ENCODE measurements at places on chromosomes 2 and 18.
A peak's percentile ranks its signal among the peaks of the same experiment; 100 is the strongest.

DNA sequence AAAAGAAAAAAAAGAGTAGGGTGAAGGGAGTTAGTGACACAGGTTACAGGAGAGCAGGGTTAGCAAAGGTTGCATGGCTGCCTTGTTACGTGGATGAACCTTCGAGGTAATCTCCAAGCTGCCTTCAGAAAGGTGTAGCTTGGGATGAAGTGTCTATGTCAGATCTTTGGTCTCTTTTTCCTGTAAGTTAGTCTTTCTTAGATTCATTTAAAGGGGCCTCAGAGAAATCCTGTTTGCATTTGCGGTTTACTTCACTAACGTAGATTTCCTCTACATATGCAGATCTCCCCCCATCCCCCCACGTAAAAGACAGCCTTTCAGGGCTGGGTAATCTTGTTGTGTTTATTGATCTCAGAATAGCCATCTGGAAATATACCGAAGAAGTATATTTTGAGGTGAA lies 83.7 kb downstream of the MTA3 start:
- no peak for DNase-seq

DNA sequence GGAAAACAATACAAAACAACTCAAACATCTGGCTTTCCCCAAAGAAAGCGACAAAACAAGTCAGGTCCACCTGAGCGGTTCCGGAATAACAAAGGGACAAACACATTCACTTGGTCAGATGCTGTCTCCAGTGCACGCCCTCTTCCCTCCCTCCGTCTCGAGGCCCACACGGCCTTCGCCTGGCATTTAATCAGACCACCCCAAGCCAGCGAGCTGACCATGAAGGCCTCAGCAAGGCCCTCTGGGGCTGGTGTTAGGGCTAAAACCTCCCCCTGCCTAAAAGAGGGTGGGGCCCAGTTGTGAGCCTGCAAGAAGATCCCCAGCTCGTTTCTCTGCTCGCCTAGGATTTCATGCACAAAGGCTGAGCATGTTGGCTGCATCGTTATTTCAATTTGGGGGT lies 180.3 kb downstream of the EIPR1 start:
- DNase-seq: no peak

GRCh38 chr2:169623235-169623634 lies 39.1 kb downstream of the PPIG start:
- no peak for DNase-seq

DNA sequence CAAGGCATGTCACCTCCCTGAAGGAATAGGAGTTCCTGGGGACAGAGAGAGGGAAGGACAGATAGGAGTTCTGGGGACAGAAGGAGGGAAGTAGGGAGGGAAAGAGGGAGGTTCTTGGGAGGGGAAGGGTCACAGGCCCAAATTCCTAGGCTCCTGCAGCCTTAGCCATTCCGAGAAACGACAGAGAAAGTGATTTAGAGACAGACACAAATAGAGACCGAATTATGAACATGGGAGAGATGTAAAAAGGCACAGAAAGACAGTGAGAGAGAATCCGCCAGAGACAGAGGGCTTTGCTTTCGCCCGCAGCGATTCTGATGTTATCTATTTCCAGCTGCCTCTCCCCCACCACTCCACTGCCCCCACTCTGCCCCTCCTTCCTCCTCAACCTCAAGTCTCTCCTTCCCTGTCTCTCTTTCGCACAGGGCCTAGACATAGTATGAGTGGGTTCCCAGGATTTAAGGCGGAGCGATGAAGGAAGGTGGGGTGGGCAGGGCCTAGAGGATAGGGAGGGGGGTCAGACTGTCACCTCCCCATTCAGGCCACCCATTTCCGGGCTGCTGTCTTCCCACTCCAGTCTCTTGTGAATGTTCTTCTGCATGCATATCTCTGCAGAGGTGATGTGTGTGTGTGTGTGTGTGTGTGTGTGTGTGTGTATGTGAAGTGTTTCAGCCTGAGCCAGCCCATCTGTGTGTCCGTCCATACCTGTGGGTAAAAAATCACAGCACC lies 3.3 kb upstream of the WNT6 start:
- DNase-seq: no peak

GRCh38 chr2:209426432-209426831 lies 2.6 kb downstream of the MAP2 start:
- peak; percentile 34 for DNase-seq

GRCh38 chr2:211985393-211985792 lies 553.2 kb downstream of the ERBB4 start:
- no peak for DNase-seq

GRCh38 chr18:78899241-78899640 lies 80.4 kb upstream of the SALL3 start:
- DNase-seq: no peak

GRCh38 chr2:26576565-26577441 lies 64.4 kb downstream of the CIB4 start:
- DNase-seq: no peak

DNA sequence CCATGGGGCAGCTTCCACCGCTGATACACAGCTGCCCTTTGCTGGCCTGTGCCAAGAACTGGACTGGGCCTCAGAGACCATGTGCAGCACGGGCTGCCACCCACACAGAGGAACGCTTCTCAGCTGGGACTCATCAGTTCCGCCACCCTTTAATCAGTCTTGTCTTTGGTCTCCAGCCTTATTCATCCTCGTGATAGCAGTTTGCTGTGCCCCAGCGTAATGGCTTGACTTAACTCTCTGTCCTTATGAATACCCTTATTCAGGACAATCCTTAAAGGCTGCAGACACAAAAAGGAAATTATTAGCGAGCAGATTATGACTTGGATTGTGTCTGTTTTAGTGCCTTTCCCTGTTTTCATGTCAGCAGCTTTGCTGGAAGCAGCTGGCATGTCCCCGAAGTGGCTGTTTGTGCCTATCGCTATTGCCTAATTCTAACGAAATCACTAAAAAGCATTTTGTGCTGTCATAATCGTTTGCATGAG lies 108.9 kb upstream of the DAPL1 start:
- no peak for DNase-seq

DNA sequence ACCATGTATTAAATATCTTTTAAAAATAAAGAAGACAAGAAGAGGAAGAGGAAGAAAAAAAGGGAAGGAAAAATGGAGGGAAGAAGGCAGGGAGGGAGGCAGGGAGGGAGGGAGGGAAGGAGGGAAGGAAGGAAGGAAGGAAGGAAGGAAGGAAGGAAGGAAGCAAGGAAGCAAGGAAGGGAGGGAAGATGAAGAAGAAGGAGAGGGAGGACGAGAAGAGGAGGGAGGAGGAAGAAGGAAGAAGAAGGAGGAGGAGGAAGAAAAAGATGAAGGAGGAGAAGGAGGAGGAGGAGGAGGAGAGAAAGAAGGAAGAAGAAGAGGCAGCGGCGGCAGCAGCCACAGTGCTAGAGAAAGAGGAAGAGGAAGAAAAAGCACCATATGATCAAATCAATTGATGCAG lies 189.6 kb downstream of the EXOC6B start:
- DNase-seq: no peak

- no peak for DNase-seq
Measured at GRCh38 chr18:42883169-42883568, 232.3 kb downstream of the RIT2 start.
